ENCODE measurements at places on chromosomes 6 and 20.

DNA sequence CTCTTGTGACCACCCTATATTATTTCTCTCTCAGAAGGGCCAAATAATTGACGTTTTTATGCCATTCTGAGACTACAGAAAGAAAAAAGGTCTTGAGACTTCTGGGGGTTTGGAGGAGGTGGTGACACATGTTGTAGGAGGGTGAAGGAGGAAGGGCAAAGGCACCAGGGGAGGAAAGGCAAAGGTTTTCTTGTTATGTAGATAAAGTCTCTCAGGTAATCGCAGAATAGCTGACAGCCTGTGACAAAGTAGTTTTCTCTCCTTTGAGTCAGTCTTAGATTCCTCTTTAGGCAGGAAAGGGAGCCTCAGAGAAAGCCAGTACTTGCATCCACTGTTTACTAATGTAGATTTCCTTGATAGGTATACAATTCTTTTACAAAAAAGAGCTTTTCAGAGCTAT is 23.6 kb downstream of the OR2B2 start:
- no peak for DNase-seq

DNA sequence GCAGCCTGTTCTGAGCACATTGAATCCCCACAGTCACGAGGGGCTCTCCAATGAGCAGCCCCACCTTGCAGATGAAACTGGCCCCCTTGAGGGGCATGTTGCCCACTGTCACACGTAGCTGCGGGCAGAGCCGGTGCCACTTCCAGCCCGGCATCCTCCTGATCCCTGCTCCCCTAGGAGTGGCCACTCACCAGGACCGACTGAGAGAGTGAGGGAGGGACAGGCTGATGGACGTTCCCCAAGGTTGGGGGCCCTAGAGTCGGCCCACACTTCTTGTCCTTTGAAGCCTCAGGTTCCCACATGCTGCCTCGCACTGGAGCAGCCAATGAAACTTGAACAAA is 10.5 kb downstream of the ENTPD6 start:
- no peak for DNase-seq

DNA sequence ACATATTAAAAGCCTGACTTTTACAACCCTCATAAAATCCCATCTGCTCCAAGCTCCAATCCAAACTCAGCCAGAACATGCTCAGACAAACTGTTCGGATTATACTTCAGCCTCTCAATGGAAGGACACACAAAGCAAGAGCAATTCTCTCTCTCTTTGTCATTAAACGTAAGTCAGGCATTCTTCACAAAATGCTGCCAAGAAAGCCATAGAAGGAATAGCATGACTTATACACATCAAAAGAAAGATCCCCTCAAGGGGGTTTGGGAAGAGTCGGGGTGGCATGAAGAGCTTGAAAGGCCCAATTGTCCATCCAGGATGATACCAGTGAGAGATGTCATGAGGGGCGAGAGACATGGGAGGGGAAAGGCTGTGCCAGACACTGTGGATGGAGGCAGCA is 268.9 kb downstream of the PREX1 start:
- DNase-seq = no peak

DNA sequence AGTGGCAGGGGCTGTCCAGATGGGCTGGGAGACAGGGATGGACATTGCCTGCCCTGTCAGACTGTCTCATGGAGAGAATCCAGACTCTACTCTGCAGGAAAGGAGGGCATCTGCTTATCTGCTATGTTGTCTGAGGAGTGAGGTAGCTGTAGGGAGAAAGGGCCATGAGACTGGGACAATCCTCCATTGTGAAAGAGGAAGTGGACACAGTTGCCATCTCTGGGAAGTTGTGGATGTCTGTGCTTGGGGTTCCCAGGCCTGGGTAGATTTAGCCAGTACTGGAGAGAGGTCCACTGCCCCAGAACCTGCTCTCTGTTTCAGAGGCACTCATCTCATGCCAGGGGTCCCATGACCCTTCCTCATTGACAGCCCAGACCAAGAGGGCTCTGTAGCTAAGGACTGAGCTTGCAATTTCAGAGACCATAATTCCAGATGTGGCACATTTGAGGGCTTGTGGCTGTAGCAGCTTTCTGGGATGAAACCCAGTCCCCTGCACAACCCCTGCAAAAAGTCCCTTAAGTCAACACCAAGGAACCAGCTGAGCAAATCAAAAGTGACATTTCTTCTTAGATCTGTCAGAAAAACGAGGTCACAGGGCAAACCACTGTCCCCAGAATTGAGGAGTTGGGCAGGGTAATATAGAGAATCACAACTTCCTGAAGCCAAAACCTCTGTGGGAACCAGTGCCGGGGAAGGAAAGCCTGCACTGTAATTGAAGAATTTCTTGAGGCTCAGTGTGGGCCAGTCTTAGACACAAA is 4.1 kb upstream of the SIRPG start:
- no peak for DNase-seq

- DNase-seq = no peak
These were observed 207.7 kb downstream of the TBX18 start for GRCh38 chr6:84556541-84557335.

GRCh38 chr20:5827861-5828260 is 77.7 kb downstream of the SHLD1 start:
- no peak for DNase-seq

All from activated CD4-positive, alpha-beta T cell treated with anti-CD3 and anti-CD28 coated beads, Interleukin-2, amount 50 U/mL, for 24 hours (primary cell).